ENCODE measurements at places on chromosomes 7 and 10.

GRCh38 chr10:5311617-5312016 is 53.1 kb upstream of the UCN3 start:
- DNase-seq: no peak

GRCh38 chr10:45553613-45554012 is 119.0 kb downstream of the ZFAND4 start:
- no peak for DNase-seq

GRCh38 chr10:58954178-58954577 is 222.3 kb upstream of the PHYHIPL start:
- no peak for DNase-seq

DNA sequence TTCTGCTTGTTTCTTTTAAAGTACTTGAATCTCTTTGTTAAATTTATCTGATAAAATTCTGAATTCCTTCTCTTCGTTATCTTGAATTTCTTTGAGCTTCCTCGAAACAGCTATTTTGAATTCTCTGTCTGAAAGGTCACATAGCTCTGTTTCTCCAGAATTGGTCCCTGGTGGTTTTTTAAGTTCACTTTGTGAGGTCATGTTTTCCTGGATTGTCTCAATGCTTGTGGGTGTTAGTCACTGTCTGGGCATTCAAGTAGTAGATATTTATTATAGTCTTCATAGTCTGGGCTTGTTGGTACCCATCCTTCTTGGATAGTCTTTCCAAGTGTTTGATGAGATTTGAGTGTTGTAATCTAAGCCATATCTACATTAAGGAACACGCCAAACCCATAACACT is 1060.6 kb downstream of the LRMDA start:
- DNase-seq: no peak

GRCh38 chr10:114576132-114576487 is 82.0 kb downstream of the ABLIM1 start:
- DNase-seq: no peak

GRCh38 chr7:41244246-41244645 is 458.6 kb downstream of the INHBA start:
- no peak for DNase-seq

GRCh38 chr10:23433701-23434100 is 5.2 kb upstream of the OTUD1 start:
- DNase-seq: no peak

GRCh38 chr7:28908775-28909174 is 49.4 kb downstream of the TRIL start:
- DNase-seq: no peak

- DNase-seq: no peak
These were observed 18.2 kb downstream of the TAS2R41 start for GRCh38 chr7:143495851-143496250.
